ENCODE measurements at places on chromosomes 16 and 17.
A peak's percentile ranks its signal among the peaks of the same experiment; 100 is the strongest.

- no peak for DNase-seq
Measured at GRCh38 chr16:69522732-69523404, 42.9 kb upstream of the NFAT5 start.

DNA sequence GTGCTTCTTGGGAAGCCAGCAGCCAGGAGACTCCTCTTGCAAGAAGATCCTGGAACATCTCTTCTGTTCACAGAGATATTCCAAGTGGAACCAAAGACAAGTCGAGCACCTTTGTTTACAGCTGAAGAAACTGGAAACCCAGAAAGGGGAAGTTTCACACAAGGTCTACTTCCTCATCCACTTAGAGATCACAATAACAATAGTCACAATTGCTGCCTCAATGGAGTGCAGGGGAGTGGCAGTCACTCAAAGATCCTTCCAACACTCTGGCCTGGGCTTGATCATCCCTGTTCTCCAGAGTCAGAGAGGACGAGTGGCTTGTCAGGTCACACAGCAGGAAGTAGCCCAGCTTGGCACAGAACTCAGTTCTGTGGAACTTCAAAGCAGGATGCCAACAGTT lies 46.9 kb upstream of the SIAH1 start:
- DNase-seq, result no peak

- no peak for DNase-seq
Measured at GRCh38 chr17:17120701-17121100, 78.4 kb downstream of the MPRIP start.

DNA sequence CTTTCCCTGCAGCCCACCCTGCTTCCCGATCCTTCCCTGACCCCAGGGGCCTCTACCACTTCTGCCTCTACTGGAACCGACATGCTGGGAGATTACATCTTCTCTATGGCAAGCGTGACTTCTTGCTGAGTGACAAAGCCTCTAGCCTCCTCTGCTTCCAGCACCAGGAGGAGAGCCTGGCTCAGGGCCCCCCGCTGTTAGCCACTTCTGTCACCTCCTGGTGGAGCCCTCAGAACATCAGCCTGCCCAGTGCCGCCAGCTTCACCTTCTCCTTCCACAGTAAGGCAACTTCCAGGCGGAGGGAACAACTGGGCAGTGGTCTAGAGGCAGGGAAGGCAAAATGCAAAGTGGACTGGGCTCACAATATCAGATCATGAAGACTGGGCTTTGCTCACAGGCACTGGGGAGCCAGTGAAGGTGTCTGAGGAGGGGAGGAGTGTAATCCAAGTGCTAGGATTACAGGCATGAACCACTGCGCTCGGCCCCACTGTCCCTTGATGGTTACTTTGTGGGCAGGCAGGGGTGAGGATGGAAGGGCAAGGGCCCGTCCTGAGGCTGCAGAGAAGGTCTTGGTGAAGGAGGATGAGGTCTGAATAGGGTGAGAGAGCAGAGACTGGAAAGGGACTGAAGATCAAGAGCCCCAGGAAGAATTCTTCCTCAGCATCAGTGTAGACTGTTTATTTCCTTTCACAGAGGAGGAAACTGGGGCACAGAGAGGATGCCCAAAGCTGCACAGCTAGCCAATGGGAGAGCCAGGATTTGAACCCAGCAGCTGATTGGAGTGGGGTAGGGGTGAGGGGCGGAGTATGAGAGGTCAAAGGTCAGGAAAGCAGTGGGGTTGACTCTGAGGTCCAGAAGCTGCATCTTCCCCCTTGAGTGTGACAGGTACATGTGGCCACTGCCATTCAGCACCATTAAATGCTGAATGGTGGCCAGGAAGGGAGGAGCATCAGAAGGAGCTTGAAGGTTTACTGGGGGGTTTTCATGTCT lies 16.5 kb upstream of the ADGRG3 start:
- no peak for DNase-seq

DNA sequence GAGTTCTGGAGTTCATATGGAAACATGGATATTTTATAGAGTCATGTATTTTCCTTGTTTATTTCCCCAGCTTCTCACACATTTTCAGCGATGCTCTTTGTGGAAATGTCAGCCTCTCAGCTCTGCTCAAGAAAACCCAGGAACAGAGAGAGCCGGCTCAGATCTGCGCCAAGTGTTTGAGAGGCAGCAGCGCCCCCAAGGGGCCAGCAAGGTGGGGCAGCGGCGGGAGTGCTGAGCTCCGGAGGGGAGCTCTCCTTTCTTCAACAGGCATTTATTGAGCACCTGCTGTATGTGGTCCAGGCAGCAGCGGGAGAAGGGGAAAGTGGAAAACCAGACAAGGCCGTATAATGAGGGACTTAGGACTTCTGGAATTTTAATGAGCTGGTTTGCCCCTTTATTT lies 421.1 kb upstream of the C16orf82 start:
- DNase-seq, result no peak

DNA sequence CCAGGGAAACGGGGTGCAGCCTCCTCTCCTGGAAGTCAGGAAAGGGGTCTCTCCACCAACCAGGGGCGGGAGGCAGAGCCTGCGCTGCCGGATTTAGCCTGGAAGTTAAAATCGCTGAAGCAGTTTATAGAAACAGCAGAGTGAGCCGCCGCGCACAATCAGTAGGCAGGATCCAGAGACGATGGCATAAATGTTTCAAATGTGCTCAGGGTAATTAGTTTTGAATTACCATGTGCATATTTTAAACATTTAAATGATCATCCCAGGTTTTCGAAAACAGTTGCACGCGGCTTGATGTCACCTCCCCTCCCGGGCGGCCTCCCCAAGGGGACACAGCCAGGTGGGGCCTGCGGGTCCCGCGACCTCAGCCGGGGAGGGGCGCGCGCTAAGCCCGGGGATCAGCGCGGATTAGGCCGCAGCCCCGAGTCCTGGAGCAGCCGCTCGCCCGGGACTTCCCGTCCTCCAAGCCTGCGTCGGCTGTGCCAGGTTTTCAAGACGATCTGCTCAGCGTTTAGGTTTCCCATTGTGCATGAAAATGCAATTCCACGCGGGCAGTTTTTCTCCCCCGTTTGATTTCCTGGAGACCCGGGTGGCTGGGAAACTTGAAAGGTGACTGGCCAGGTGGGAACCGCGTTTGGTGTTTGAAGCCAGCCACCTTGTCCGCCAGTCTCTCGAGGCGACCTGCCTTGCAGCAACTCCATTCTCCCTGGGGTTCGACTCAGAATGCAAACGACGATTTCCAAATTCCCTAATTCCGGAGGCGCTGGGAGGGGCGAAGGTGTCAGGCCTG lies 78.3 kb downstream of the RPA1 start:
- peak; percentile 3 for DNase-seq

DNA sequence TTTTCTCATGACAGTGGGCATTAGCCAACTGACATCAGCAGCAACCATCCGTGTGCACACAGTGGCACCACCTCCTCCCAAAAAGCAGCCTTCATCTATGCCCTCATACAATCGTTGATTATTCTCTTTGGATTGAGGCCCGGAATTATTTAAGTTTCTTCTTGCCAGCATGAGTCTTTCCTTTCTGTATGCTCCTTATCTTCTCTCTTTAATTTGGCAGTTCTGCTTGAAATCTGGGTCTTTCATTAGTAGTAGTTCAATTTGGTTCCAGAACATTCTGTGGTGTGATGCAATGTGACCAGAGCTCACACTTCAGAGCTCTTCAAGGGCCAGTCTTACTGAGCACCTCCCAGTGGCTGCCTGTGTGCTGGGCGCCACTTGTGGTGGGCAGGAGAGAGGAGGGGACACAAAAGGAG lies 52.2 kb upstream of the STH start:
- DNase-seq, result no peak

GRCh38 chr17:69606142-69606800 lies 191.8 kb downstream of the MAP2K6 start:
- DNase-seq, result no peak

GRCh38 chr17:62085511-62086408 lies 20.7 kb upstream of the MED13 start:
- peak; percentile 77 for DNase-seq

- no peak for DNase-seq
Measured at GRCh38 chr17:79810130-79811010, 13.5 kb upstream of the CBX8 start.

DNA sequence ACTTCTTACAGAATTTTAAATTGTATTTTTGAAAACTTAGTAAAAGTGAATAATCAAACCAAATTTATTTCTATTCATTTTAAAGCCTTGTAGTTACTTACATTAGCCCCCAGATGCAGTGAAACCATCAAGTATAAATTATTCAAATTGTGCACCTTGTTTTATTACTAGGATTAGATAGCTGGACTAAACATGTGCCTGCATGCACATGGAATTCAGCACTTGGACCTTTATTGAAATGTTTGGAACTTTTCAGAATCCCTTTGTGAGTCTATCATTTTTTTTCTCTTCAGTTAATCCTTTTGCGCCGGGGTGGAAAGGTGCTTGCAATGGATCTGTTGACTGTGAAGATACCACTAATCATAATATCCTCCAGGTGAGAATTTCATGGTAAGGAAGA lies 4.7 kb downstream of the ZPBP2 start:
- DNase-seq, result peak; percentile 2

DNA sequence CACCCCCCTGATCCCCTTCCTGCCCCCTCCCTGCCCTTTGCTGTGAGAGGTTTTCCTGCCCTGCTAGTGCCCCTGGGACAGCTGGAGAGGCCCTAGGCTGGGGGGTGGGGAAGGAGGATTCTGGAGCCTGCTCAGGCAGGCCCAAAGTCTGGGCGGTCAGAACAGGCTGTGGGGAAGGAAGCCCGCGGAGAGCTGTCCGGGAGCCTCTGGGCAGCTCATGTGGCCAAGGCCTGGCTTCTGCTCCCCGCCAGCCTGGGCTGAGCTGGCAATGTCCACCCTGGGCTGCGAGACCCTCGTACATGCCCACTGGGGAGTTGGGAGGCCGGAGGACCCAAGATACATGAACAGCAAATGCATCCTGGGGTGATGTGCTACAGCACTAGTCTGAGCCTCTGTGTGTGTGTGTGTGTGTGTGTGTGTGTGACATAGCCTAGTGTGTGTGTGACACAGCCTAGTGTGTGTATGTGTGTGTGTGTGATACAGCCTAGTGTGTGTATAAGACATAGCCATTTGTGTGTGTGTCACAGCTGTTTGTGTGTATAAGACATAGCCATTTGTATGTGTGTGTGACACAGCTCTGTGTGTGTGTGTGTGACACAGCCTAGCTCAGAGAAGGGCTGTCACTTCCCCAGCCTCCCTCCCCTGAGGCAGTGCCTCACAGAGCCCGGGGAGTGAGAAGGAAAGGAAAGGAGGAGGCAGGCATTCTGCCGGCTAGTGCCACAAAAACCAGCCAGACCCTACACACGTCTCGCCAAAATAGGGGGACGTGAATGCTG lies 201.4 kb upstream of the CIBAR2 start:
- DNase-seq, result no peak

DNA sequence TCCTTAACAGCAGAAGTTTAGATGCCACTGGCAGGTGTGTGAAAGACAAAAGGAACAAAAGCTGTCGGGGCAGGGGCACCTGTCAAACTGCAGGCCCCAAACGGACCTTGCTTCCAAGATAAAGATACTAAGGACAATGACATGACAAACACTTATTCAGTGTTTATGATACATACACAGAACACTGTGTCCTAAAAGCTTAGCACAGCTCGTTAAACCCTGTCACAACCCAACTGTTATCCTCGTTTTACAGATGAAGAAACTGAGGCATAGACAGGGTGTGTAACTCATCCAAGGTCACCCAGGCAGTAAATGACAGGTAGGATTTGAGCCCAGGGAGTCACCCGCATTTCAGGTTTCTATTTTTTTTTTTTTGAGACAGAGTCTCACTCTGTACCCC lies 9.6 kb downstream of the SDK2 start:
- no peak for DNase-seq

DNA sequence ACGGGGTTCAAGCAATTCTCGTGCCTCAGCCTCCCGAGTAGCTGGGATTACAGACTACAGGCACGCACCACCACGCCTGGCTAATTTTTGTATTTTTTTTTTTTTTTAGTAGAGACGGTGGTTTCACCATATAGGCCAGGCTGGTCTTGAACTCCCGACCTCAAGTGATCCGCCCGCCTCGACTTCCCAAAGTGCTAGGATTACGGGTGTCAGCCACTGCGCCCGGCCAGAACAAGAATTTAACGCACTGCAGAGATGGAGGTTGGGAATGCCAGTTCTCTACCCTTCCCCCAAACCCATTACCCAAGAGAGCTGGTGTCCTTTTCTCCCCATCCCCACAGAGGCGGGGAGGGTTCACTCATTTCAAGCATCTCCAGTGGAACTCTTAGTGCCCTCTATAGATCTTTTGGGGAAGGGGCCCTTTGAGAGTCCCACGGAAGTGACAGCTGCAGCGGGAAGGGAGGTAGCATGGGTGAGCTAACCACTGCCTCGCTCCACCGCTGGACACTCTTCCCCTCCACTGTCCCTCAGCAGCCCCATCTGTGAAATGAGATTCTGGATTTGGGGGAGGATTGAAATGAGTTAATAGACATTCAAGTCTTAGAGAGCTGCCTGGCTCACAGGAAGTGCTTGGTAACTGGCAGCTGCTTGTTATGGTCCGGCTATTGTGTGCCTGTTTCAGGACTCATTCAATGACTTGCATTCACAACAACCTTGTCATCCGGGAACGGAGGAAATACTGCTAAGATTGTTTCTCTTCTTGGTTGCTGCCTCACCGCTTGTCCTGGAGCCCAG lies 3.5 kb upstream of the UBALD2 start:
- DNase-seq, result peak; percentile 48

- no peak for DNase-seq
Measured at GRCh38 chr16:70801611-70802010, 653 bp upstream of the VAC14 start.

DNA sequence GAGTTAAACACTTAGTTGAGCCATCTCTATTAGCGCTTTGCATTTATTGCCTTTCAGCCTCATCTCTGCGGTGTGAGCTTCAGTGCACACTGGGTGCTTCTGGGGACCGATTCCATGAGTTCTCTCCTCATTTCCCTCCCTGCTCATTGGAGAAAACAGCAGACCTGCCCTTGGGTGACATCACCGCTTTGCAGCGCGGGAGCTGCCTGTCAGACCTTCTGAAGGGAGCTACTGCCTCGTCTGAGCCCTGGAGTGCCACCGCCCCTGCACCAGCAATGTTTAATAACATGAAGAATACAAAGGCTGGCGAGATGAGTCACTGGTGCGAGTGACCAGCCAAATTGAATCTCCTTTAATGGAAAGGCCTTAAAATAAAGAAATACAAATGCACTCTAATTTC lies 30.2 kb upstream of the CPPED1 start:
- peak; percentile 6 for DNase-seq

DNA sequence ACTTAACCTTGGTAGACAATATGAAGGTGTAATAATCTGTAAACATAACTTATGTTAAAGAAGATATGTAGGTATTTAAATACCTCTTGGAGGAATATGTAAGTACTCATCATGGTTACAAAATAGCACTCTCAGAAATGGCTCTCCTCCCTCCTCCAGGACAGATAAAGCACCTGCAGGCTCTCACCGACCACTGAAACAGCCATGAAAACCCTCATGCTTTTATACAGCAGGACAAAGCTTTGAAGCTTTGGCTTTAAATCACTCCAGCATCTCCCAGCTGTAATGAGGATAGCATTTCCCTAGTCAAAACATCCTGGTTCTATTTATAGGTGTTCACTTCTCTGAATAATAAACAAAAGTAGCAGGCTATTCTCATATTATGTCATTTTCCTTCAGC lies 69.1 kb upstream of the PMFBP1 start:
- no peak for DNase-seq

Measured in stromal cell of bone marrow (primary cell).